T-cell (primary cell): ENCODE measurements at places on chromosomes 6 and 20.

- no peak for DNase-seq
Measured at GRCh38 chr6:165245287-165245686, 64.1 kb downstream of the C6orf118 start.

DNA sequence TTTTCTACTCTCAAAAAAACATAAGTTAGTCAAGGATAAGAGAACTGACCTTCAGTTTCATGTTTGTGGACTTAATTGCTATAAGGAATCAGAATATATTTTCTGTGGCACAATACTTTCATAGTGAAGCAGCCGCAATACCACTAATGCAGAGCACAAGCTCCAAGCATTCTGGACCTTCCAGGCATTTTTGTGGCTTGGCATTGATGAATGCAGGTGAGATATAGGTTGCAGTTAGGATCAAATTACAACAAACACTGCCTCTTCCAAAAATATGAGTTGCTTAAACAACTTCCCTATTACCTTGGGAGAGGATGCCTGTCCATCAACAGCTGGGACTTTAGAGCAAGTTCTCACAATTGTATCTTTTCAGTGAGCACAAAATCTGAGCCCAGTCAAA lies 162.8 kb upstream of the RSPO3 start:
- no peak for DNase-seq

GRCh38 chr20:25532015-25532751 lies 53.1 kb downstream of the NINL start:
- no peak for DNase-seq

DNA sequence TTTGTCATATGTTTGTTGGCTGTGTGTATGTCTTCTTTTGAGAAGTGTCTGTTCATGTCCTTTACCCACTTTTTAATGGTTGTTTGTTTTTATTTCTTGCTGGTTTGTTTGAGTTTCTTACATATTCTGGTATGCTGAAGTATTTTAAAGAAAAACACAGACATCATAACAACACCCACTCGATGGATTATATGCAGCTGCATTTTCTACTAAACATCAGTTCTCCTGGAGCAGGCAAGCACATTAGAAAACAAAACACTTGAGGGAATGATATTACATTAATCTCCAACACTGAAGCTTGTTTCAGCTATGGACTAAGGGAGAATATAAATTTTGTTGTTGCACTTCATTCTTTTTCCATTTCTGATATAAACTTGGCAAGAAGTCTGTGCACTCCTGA lies 42.5 kb upstream of the RFPL4B start:
- no peak for DNase-seq

- DNase-seq, result no peak
Measured at GRCh38 chr6:83846291-83846690, 6.9 kb upstream of the RIPPLY2 start.

- DNase-seq, result no peak
Measured at GRCh38 chr20:4567170-4567569, 154.5 kb upstream of the PRND start.

- no peak for DNase-seq
Measured at GRCh38 chr6:168962886-168963285, 290.8 kb downstream of the THBS2 start.

DNA sequence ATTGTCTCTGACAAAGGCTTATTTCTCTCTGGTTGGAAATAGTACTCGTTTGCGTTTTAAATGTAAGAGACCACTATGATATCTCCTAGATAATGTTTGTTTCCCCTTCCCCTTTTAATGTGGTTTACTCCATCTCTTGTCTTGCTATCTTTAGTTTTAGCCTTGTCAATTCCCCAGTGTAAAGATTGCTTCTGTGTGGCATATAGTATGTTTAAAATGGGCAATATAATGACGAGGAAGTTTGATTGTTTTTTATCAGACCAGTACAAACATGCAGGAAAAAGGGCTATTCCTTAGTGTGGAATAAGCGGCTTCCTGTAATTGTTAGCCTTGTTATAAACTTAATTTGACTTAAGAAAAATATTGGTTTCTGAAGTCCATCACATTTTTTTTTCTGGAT lies 3.1 kb downstream of the QKI start:
- DNase-seq, result no peak

- no peak for DNase-seq
Measured at GRCh38 chr20:33910056-33910455, 83.7 kb upstream of the RALY start.

DNA sequence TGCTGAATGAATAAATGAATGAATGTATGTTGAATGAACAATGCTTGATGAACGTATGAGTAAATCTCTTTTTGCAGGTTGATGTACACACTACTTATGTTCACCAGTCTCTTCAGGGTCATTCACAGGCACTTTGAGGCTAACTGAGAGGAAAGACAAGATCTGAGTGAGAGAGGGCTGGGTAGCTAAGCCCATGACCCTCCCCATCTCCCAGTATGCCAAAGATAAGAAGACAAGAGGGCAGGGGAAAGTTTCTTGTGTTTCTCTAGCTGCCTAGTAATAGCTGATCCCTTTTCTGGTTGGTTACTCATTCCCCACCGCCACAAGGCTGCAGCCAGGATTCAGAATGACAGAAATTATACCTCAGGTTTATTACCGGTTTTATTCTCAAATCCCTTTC lies 90.7 kb downstream of the CEP57L1 start:
- no peak for DNase-seq

GRCh38 chr20:18717062-18717461 lies 96.5 kb upstream of the SCP2D1 start:
- DNase-seq, result no peak

- no peak for DNase-seq
Measured at GRCh38 chr20:17210983-17211382, 15.9 kb upstream of the PCSK2 start.

- DNase-seq, result no peak
Measured at GRCh38 chr6:165949324-165949723, 218.3 kb downstream of the TBXT start.
